ENCODE measurements at places on chromosomes 3 and 15.

DNA sequence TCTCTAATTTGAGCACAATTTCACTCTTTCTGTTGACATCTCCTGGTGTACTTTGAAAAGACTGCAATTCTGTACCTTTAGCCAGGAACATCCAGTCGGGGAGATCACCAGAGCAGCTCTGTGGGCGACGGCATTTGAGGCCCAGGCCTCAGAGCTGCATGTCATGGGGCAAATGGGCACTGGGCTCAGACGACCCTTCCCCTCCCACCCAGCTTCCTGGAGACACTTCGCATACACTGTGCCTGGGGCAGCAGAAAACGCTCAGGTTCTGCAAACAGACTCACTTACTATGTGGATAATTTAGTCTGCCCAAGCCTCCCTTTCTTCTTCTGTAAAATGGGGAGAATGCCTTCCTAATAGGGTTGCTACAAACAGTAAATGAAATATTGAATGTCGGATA, 96.9 kb downstream of the HMG20A start:
- DNase-seq, result no peak

DNA sequence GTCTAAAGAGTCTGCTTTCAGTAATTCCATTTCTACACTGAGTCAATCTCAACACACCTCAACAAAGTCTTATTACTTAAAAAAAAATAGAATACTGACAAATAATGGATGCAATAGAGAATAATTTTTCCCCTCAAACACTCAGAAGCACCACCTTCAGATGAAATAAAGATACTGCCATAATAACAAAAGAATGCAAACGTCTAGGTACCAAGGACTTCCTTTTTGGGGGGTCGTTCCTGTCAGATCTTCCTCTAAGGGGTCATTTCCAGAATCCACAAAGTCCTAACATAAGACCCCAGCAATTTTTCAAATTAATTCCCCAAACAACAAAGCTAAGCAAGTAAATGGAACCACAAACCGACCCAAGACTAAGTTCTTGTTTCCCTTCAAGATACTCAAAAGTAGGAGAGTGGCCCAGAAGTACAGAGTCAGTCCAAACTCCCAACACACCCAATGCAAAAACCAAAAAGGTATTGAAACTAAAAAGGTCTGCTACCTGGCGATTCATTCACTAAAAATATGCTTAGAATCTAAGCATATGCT, 1.3 kb downstream of the RYK start:
- DNase-seq, result no peak

- DNase-seq, result peak; percentile 17
Observed at GRCh38 chr3:134249935-134250716, 533 bp downstream of the RYK start.

GRCh38 chr3:72329354-72329753, 518.9 kb downstream of the SHQ1 start:
- no peak for DNase-seq

GRCh38 chr3:133413161-133414020, 13.5 kb downstream of the BFSP2 start:
- DNase-seq, result no peak

- DNase-seq, result no peak
Observed at GRCh38 chr15:93070132-93070531, 18.9 kb downstream of the RGMA start.

- no peak for DNase-seq
Observed at GRCh38 chr3:34238407-34238806, 440.0 kb downstream of the PDCD6IP start.
